ENCODE measurements at places on chromosomes 1 and 21. TPM values are rescaled to one million over a fixed set of nuclear protein-coding genes. Genes with fewer than 3 reads are reported as not detected.

PRR9 gene
- total RNA-seq, result not detected

- DNase-seq, result no peak
Measured at GRCh38 chr1:100834777-100835660, 59.6 kb downstream of the EXTL2 start.

GRCh38 chr21:16624479-16625118 lies 888.2 kb upstream of the CXADR start:
- DNase-seq, result no peak

DNA sequence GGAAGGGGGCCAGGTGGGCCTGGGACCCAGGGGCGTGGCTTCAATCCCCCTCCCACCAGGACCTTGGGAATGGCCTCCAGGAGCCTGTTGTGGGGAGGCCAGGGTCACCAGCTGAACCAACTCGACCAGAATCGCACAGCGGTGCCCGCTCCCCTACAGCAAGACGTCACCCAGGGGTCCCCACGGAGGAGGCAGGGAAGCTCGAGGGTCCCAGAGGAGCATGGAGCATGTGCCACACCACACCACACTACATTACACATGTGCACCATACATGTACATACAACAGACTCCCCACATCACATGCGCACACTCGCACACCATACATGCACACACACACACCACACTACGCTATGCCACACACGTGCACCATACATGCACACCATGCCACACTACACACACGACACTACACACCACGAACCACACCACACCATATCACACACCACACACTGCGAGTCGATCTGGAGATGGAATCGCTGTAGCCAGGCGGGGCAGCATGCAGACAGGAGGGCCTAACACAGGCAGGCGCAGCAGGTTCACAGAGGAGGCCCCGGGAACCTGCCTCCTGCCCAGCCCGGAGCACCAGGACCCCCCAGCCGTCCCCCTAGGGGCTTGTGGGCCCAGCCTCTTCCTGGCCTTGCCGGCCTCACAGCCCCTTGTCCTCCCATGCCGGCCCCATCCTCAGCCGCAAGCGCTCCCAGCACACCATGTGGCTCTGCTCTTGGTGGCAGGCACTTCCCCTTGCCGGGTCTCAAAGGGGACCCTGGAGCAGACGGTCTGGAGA lies 596 bp downstream of the ITGB2 start:
- DNase-seq, result no peak

DNA sequence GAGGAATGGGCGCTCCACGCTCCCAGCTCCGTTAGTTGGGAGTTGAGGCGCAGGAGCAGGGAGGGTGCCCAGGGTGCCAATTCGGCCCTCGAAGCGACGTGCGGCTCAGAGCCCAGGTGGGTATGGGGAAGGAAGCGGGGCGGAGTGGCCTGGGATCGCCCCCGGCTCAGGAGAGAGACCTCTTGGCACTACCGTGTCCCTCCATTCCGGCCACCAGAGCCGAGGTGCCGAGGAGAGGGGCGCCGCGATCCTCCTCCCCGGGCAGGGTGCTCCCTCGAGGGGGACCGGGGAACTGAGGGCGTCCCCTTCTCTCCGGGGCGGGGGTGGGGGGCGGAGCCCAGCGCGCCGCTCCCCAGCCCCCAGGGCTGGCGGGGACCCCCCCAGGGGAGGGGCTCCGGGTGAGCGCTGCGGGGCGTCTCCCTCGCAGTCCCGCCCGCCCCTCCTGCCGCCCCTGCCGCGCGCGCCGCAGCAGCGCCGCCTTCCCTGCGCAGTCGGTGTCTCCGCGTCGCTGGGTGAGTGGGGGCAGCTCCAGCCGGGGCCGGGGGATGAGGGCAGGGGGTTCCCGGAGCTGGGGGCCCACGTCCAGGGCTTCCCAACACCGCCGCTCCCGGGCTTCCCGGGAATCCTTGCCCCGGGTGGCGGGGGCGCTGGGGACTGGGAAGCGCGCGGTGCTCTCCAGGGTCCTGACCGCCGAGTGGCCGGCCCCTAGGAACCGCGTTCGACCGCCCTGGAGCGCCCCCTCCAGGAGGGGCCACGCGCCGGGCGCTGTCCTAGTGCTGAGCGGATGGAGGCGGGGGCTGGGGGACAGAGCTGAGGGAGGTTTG lies at the start of gene HPCA:
HPCA (plus strand) TSS at position 488 of the 824 bp plus-strand sequence. CDS start 2,408 bp downstream, outside the sequence.
- DNase-seq, result no peak

GRCh38 chr1:199489594-199489993 lies 537.9 kb upstream of the NR5A2 start:
- DNase-seq, result no peak

GRCh38 chr1:197868751-197869489 lies 33.5 kb upstream of the C1orf53 start:
- DNase-seq, result no peak

GRCh38 chr1:61921435-61921834 lies 179.2 kb downstream of the PATJ start:
- no peak for DNase-seq

ELAVL4 gene
- not detected for total RNA-seq

DNA sequence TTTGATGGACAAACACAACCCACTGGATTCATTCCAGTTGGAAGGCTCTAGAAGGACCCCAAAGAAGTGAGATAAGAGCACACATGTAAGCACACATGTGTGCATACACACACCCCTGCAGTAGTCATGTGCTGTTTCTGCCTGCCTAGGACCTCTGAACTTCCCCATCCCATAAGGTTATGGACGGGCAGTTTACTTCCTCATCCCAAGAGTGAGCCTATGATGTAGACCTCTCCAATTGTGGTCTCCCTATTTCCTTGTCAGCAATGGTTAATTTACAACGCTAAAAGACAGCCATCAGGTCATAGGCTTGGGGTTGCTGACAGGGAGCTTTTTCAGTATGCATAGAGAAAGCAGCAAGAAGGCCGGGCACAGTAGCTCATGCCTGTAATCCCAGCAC lies 15.4 kb upstream of the ADAR start:
- no peak for DNase-seq

- DNase-seq, result no peak
Measured at GRCh38 chr1:110734133-110734680, 59.5 kb upstream of the KCNA3 start.

ZNF683 gene
- 0.26 TPM for total RNA-seq

DNA sequence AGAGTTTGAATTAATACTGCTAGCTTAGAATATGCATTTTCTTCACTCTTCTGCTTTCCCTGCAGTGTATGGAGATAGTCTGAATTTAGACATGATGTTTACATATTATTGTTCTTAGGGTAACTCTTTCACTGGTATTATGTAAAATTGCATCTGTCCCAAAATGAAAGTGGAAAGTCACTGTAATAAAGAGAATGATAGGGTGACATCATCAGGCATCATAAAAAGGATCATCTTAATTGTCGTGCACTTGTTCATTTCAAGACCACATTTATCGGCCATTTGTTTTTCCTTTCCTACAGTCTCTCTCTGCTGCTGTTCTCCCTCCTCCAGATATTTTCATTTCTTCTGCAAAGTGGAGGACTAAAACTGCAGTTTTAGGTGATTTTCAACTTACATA lies 61.9 kb upstream of the ZNF281 start:
- DNase-seq, result no peak

CYP4B1 gene
- 126 TPM for total RNA-seq

GRCh38 chr21:37396855-37397254 lies 30.3 kb downstream of the DYRK1A start:
- no peak for DNase-seq

GRCh38 chr1:229552732-229553131 lies 5.8 kb downstream of the ABCB10 start:
- no peak for DNase-seq

PLEKHN1 gene
- 21.4 TPM for total RNA-seq

DNA sequence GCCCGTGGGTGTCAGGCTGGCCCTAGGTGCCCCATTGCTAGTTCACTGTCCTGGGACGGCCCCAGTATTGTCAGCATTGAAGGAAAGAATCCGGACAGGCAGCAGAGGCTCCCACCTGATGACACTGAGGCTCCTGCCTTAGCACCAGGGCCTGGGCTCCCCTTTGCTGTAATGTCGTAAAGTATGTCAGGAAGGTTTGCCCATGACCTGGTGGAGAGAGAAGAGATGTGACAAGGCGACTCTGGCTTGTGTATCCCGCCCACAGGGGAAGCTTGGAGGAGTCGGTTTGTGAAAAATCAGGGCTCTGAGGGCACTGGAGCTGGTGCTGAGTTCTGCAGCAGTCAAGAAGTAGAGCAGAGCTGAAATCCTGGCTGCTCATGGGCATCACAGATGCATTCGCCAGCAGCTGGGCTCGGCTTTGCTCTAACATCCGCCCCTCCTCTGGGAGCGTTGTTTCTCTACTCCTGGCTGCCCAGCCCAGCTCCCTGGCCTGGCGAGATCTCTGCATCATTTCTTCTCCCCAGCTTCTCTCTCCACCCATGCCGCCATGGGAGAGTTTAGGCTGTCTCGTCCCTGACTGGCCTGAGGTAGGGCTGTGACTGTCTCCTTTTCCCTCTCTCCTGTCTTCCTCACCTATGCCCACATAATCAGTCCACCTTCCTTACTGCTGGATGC lies 74.1 kb downstream of the ADARB1 start:
- DNase-seq, result no peak

LCE1C gene
- total RNA-seq, result not detected

DNA sequence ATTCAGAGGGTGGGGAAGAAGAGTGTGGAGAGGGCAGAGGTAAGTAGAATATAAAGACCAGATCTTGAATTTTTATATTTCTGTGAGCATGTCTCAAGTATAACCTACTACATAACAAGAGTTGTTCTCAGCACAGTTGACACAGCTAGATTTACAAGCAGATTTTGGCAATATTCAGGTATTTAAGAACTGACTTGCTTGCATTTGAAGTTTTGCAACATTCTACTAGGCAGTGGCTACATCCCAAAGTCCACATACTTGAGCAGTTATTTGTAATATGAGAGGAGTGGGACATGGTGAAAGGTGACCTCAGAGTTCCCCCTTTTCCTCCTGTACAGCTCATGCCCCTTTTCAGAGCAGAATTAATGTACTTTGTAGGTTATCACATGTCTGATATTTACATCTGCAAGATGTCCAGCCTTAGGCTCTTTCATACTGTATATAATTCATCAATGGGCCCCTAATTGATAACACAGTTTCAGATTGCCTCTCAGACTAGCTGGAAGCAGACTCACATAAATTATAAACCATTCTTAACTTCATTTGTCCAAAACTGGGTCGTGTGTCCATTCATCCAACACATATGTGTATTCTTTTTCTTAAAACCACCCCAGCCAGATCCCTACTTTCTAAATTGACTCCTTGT lies 136.7 kb upstream of the RAVER2 start:
- no peak for DNase-seq

GRCh38 chr1:200627575-200628222 lies 7.1 kb upstream of the KIF14 start:
- DNase-seq, result no peak

NTMT2 gene
- total RNA-seq, result not detected

GUCA2A gene
- not detected for total RNA-seq

DNA sequence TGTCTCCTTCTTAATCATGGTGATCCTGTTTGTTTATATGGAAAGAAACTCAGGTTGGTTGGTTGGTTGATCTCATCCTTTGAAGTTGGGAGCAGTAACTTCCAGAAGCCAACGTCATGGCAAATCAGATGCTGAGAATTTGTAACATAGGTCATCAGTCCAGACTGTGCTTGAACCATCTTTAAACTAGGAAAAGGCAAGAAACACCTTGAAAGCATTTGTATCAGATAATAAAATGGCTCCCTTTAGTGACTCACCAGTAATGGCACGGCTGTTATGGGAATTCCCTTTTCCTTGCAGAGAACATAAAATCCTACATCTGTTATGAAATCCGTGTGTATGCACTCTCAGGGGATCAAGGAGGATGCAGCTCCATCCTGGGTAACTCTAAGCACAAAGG lies 58.1 kb downstream of the SERBP1 start:
- DNase-seq, result no peak

- no peak for DNase-seq
Measured at GRCh38 chr21:42042651-42043050, 28.5 kb upstream of the UMODL1 start.

LGR6 gene
- 6.4 TPM for total RNA-seq

DNA sequence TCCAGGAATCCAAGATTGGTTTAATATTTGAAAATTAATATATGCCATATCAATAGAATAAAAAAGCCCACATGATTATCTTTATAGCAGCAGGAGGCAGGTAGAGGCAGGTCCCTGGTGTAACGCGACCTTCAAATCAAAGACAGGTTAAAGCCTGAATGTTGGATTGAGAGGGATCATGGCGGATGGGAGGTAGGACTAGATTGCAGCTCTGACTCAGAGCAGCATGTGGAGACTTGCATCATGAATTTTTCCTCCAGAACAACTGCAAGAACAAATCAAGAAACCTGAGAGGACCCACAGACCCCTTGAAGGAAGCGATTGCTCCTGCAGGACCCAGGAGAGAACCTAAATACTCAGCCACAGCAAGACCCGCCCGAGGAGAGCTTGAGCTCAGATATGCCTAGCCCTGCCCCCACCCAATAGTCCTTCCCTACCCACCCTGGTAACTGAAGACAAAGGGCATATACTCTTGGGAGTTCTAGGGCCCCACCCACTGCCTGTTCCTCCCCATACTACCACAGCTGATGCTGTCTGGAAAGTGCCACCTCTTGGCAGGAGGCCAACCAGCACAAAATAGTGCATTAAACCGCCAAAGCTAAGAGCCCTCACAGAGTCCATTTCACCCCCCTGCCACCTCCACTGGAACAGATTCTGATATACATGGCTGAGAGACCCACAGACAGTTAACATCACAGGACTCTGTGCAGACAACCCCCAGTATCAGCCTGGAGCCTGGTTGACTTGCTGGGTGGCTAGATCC lies 19.5 kb downstream of the S100B start:
- no peak for DNase-seq

POU3F1 gene
- 2.5 TPM for total RNA-seq

- DNase-seq, result no peak
Measured at GRCh38 chr21:39150316-39150715, 32.9 kb downstream of the PSMG1 start.

FLG gene
- 1.7 TPM for total RNA-seq

OR2L3 gene
- not detected for total RNA-seq

GRCh38 chr1:219669556-219669955 lies 56.7 kb upstream of the ZC3H11B start:
- DNase-seq, result no peak

CFHR5 gene
- not detected for total RNA-seq

- no peak for DNase-seq
Measured at GRCh38 chr1:97138515-97139032, 417.0 kb downstream of the PTBP2 start.

RAB13 gene
- 24.1 TPM for total RNA-seq

DNA sequence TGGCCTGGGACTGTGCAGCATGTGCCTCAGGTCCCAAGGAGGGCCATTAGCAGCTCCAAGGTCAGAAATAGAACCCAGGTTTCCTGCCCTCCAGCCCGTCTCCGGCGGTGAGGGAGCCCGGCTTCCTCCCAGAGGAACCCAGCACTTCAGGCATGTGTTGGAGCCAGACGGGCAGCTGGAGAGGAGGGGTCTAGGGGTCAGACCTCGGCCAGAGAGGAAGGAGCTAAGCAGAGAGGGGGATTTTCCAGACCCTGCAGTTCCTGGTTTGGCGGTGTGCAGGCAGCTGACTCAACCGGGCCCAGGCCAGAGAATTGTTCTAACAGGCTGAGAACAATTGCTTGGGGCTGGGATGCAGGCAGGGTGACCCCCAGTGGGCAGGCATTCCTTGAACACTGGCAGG lies 37.1 kb downstream of the HSPG2 start:
- no peak for DNase-seq

G0S2 gene
- 6.7 TPM for total RNA-seq

FOXO6 gene
- 0.18 TPM for total RNA-seq

GRCh38 chr1:246267896-246268295 lies 239.2 kb downstream of the SMYD3 start:
- no peak for DNase-seq

Measured in esophagus squamous epithelium (tissue), 5 donors.